ENCODE measurements at places on chromosomes 1 and 21.

DNA sequence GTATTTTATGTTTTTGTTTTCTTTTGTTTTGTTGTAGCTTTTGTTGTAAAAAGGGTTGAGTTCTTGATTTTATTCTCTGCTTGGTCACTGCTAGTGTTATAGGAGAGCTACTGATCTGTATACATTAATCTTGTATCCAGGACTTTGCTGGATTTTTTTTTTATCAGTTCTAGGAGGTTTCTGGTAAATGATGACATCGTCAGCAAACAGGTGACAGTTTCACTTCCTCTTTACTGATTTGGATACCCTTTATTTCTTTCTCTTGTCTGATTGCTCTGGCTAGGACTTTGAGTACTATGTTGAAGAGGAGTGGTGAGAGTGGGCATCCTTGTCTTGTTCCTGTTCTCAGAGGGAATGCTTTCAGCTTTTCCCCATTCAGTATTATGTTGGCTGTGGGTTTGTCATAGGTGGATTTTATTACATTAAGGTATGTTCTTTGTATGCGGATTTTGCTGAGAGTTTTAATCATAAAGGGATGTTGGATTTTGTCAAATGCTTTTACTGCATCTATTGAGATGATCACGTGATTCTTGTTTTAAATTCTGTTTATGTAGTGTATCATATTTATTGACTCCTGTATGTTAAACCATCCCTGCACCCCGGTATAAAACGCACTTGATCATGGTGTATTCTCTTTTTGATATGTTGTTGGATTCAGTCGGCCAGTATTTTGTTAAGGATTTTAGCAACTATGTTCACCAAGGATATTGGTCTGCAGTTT lies 905.7 kb downstream of the LTN1 start:
- no peak for DNase-seq

- DNase-seq = no peak
Observed at GRCh38 chr21:26751305-26751704, 93.9 kb downstream of the ADAMTS1 start.

GRCh38 chr1:24391882-24392603 lies 21.5 kb downstream of the STPG1 start:
- DNase-seq = peak; percentile 71

DNA sequence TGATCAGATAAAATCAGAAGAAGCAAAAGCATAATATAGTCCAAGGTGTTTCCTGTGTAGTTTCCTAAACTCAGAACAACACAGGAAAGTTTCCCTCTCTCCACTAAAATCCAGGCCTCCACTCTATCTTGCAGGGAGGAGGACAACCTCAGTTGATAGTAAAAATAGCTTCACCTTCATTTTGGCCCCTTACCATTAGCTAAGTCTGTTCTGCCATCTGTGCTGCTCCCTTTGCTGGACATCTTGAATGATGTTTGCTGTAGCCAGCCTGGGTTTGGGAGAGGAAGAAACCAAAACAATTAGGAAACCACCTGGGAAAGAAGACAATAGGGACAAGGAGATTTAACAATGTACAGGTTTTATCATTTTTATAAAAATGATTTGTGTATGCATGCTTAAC lies 18.6 kb downstream of the DCAF8 start:
- no peak for DNase-seq

DNA sequence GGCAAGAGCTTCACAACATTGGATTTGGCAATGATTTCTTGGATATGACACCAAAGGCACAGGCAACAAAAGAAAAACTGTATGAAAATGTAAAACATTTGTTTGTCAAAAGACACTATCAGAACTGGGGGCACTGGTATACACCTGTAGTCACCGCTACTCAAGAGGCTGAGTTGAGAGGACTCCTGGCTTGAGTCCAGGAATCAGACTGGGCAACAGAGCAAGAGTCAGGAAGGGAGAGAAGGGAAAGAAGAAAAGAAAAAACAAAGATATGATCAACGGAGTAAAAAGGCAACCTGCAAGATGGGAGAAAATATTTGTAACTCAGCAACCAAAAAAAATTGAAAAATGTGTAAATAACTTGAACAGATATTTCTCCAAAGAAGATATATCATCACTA lies 6.0 kb upstream of the TUT4 start:
- DNase-seq = no peak

DNA sequence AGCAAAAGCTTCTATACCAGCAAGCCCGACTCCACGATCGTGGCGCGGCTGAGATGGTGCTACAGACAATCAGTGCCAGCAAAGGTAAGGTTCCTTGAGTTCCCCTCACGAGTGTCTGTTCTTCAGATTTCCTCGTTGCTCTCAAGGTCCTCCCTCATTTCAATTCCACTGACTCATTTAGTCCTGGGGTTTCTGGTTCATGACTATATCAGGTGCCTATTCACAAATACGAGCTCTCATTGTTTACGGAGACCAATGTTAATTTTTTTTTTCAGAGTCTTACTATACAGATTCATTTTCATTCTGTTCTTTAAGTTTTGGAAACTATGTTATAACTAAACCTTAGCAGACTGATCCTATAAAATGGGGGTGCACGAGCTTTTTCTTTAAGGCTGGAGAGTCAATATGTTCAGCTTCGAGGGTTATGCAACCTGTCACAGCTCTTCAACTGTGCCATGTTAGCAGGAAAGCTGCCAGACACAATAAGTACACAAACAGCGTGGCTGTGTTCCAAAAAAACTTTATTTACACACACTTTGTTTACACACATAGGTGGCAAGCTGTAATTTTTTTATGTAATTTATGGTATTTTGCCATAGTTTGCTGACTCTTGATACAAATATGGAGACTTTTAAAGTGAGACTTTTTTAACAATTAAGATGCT lies 134.3 kb downstream of the ZP4 start:
- no peak for DNase-seq

GRCh38 chr1:235278233-235278914 lies 49.6 kb downstream of the ARID4B start:
- DNase-seq = no peak

DNA sequence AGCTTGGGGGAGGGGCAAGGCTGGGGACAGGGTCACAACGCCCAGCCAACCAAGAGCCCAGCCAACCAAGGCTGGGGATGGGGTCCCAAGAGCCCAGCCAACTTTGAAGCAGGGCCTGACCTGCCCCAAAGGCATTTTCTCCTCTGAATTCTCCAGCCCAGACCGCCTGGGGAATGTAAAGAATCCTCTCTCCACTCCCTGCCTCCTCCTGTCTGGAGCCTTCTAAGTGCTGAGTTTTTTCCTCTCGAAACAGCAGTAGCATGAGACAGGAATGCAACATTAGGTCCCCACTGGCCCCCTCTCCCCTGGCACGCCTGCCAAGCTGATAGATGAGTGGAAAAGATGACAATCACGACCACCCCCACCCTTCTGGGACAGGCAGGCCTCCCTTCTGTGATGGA lies 17.0 kb downstream of the C1orf198 start:
- DNase-seq = no peak

- DNase-seq = no peak
Observed at GRCh38 chr21:32806810-32807386, 35.3 kb upstream of the PAXBP1 start.

Data from K562 (cell line).